ENCODE measurements at places on chromosomes 7 and 10.

DNA sequence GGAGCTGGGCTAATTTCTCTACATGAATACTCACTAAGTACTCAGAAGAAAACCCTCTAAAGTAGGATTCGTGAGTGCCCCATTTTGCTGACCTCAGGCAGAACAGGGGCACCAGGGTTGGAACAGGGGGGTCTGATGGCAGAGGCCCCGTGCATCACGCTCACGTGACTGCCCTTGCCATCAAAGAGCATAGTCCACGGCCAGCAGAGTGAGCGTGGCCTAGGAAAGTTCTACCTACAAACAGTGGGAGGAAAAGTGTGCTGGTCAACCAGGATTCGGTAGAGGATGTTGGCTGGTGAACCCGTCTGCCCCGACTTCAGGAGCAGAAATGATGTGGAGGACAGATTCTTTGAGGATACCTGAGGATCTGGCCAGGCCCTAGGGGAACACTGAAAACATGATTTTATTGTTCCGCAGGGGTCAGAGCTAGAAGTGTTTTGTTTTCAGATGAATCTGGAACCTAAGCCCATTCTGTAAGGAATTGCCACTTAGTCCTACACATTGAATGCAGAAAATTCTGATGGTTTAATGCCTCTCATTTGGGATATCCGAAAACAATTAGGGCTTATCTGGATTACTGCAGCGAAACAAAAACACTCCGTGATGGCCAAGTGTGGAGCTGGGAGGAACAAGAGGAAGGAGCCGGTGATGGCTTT lies 138.8 kb upstream of the SHH start:
- DNase-seq: no peak

- DNase-seq: peak; percentile 6
Measured at GRCh38 chr10:71396711-71397295, at the start of gene CDH23. CDH23 (plus strand) TSS chr10:71396920; CDS start chr10:71439832, 42,912 bp downstream.

- no peak for DNase-seq
Measured at GRCh38 chr7:113918946-113919345, at the start of gene PPP1R3A. PPP1R3A (minus strand) TSS chr7:113919009; CDS start chr7:113918996, 13 bp downstream.

GRCh38 chr7:55469271-55469681 lies 103.0 kb downstream of the VOPP1 start:
- DNase-seq: no peak

All from activated naive CD4-positive, alpha-beta T cell treated with Interleukin-2 at 50 U/mL for 16 hours (primary cell).